ENCODE measurements at places on chromosomes 2 and 18. TPM values are rescaled to one million over a fixed set of nuclear protein-coding genes. Genes with fewer than 3 reads are reported as not detected.
A peak's percentile ranks its signal among the peaks of the same experiment; 100 is the strongest.

DNA sequence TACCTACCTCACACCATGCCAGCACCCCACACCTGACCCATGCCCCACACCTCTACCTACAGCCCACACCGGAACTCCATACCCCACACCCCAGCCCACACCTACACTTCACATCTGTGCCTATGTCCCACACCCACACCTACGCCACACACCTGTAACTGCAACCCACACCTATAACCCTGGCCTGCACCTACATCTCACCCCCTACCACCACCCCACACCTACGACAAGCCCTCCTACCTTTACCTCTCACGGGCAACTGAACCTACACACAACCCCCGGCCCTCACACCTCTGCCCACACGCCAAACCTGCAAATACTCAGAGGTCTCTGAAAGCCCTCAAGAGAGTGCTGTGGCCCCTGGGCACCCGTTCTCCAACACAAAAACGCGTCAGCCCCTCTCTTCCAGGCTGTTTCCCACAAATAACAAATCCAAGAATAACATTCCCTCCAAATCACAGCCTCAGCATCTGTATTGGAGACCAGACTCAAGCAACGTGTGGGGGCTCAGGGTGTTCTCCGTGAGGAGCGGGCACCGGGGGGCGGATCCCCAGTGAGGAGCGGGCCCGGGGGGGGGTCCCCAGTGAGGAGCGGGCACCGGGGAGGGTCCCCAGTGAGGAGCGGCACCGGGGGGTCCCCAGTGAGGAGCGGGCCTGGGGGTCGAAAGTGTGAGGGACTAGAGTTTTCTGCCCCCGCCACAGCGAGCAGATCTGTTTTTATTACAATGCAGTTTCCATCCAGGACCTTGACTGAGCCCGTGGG, 33.4 kb downstream of the SLC66A2 start:
- DNase-seq: no peak

The PDE6D gene
- polyA plus RNA-seq: 19.4 TPM

- no peak for DNase-seq
Observed at GRCh38 chr2:204015118-204015843, 78.7 kb downstream of the ICOS start.

GRCh38 chr2:219387306-219388120, at the start of gene DNPEP:
Gene DNPEP (minus strand): TSS chr2:219387912. CDS start chr2:219387794, 118 bp downstream.
- DNase-seq: peak; percentile 90

DNA sequence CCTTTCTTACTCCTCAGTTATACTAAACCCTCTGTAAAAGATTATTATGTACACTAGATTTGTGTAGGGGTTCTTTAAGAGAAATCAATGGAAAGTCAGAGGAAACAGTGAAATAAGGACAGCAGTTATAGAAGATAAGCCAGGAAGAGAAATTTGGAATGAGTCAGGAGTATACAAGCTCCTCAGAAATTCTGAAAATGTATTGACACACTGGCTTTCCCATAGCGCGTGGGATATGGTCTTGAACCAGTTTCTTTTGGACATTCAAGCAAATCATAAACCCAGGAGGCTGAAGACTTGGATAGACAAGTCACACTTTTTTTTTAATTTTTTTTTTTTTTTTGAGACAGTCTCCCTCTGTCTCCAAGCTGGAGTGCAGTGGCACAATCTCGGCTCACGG, 316.1 kb upstream of the MMADHC start:
- no peak for DNase-seq

- no peak for DNase-seq
Observed at GRCh38 chr2:66596256-66596655, 161.3 kb downstream of the MEIS1 start.

The EIF2AK2 gene
- 28.9 TPM for polyA plus RNA-seq

- DNase-seq: no peak
Observed at GRCh38 chr2:26847307-26847654, 651 bp upstream of the DPYSL5 start.

The NTSR2 gene
- not detected for polyA plus RNA-seq

GRCh38 chr2:198715302-198715835, 742.4 kb downstream of the SATB2 start:
- DNase-seq: no peak

GRCh38 chr18:34801774-34802173, 91.7 kb downstream of the DTNA start:
- no peak for DNase-seq

The DYTN gene
- polyA plus RNA-seq: not detected

DNA sequence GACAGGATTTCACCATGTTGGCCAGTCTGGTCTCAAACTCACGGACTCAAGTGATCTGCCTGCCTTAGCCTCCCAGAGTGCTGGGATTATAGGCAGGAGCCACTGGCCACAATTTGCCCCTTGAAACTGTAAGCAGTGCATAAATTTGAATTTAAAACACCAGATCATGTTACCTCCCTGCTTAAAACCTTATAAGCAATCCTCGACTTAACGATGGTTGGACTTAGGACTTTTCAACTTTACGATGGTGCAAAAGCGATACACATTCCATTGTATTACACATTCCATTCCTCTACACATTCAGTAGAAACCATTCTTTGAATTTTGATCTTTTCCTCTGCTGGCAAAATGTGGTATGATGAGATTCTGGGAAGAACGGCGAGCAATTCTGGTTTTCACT, 23.2 kb upstream of the EFR3B start:
- no peak for DNase-seq

DNA sequence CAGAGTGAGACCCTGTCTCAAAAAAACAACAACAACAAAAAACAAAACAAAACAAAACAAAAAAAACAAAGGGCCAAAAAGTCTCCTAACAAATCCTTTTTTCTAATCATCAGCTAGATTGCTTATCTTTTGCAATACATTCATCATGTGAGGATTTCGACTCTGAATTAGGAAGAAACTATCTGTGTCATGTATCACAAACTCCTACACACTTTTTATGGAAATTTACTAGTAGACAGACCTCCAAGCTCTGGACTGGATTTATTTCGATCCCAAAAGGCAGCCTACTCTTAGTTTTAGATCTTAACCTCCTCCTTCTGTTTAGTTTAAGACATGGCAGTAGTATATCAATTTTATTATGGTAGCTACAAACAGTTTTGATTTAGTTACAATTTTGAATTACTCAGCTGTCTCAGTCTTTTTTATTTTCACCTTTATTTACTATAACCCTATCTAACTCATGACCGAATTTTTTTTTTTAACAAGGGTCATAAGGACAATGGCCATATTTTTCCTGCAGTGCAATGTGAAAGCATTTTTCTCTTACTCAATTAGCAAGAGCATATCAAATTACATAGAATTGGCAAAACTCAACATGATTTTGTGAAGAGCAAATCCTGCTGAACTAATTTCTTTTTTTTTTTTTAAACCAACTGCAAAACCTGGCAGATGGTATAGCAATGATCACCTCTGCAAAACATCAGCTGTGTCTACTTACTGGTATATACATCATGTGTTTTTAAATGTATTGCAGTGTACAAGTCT, 10.7 kb upstream of the CCDC88A start:
- no peak for DNase-seq

- no peak for DNase-seq
Observed at GRCh38 chr2:63591566-63592175, 2.9 kb downstream of the MDH1 start.

DNA sequence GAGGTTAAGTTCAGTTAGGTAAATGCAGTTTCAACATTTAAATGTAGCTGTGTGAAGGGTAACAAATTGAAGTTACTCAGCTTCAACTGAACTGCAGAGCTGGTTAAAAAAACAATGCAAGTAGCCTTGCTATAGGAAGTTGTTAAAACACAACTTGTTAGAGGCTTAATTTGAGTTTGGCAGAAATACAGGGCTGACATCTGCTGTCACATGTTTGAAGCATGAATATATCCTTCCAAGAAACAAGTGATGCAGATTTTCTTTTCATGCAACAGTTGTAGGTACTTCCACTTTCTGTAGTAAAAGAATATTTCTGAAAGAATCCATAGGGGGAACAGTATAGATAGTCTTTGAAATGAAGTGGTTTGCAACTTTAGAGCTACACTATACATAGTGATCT, 208.7 kb upstream of the RASGRP3 start:
- peak; percentile 61 for DNase-seq

The HRH4 gene
- polyA plus RNA-seq: not detected

GRCh38 chr2:49845021-49845420, 690.7 kb upstream of the FSHR start:
- DNase-seq: peak; percentile 20

DNA sequence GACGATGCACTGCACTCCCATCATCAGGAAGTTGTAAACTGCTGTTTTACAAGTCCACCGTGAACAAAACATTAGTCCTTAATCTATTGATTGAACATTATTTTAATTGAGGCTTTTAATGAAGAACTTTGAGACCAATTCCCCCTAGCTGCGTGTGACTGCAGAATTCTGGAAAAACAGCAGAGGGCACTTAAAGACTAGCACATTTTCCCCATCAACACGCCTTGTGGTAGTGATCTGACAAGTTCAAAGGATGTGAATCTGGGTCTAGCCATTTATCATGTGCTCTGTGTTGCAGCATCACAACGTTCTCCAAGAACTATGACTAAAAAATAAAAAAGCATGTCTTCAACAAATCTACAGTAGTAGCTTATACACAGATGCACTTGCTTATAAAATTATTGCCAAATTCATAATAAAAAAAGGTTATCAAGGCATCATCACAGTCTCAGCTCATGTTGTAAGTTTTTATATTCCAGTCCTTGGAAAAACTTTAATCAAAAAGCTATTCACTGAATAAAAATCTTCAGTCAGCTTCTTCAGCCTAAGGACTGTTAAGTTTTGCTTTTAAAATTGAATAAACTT, 35.8 kb downstream of the SKOR2 start:
- DNase-seq: peak; percentile 35

GRCh38 chr2:73984922-73985307, 205 bp downstream of the TET3 start:
- DNase-seq: no peak

GRCh38 chr2:203873461-203873860, 5.9 kb downstream of the CTLA4 start:
- no peak for DNase-seq

DNA sequence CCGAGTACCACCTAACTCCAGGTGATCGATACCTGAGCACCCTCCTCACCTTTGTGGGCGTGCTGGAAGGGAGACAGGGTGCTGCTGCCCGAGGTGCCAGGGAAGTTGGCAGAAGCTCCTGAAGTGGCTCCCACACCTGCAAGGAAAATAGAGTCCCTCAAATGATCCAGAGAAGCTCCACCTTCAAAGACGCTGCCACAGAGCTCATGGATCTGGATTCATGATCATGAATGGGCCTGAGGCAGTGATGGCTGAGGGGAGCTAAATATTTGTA, 76.5 kb downstream of the EDAR start:
- DNase-seq: no peak

DNA sequence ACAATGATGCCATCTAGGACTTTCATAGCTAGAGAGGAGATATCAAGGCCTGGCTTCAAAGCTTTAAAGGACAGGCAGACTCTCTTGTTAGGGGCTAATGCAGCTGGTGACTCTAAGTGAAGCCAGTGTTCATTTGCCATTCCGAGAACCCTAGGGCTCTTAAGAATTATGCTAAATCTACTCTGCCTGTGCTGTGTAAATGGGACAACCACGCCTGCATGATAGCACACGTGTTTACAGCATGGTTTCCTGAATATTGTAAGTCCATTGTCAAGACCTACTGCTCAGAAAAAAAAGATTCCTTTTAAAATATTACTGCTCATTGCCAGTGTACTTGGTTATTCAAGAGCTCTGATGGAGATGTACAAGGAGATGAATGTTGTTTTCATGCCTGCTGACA, 188.4 kb downstream of the SEPTIN10 start:
- no peak for DNase-seq

The REG3G gene
- not detected for polyA plus RNA-seq

The CD8B2 gene
- polyA plus RNA-seq: not detected

DNA sequence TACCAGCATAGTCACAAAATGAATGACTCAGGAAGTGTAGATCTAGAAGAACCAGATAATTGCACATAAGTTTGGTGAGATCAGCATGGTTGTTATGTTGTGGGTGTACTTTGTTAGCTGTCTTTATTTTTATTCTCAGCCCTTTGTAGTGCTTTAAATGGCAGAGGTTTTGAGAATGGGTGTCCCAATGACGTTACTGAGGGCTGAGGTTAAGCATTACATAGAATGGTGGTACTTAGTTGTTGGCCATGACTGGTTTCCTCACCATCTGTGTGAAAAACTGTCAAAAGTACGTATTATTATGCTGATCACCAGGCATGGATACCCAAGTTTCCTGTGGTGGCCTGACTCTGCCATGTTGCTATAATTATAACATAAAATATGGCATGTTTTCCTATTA, 165.8 kb downstream of the UBE2E3 start:
- DNase-seq: no peak

DNA sequence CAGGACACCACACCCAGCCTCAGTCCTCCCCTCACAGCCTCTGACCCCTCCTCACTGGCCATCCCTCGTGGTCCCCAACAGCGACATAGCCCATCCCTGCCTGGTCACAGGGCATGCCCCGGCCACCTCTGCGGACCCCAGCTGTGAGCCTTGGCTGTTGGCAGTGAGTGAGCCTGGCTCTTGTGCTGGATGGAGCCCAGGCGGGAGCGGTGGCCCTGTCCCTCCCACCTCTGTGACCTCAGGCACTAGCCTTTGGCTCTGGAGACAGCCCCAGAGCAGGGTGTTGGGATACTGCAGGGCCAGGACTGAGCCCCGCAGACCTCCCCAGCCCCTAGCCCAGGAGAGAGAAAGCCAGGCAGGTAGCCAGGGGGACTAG, 7.9 kb downstream of the DES start:
- no peak for DNase-seq

DNA sequence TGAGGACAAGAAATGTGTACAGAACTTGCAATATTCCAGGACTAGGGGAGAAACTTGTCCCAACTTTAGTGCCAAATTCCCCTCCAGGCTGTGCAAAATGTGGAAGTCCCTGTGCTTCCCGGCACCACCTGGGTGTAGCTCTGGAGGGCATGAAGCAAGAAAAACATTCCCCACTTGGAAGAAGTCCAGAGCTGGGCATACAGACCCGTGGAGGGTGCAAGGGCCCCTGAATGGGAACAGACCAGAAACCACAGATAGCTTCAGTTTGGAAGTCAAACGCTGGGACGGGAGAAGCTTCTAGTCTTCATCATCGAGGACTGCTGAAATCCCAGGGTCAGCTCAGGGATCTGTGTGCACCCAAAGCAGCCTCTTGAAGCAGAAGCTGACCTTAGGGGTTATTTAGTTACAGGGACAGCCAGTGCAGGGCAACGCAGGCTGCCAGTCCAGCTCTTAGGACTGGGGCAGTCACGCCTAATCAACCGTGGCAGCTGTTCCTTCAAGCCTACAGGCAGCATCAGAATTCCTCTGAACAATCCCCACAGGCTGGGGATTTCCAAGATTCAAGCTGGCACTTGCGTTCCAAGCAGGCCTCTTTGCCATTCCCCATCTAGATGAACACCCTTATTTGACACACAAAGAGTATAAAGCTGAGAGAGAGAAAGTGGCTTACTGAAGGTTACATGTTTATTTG, 269.4 kb downstream of the LOXHD1 start:
- DNase-seq: no peak

GRCh38 chr2:181859123-181859522, 32.4 kb upstream of the ITPRID2 start:
- DNase-seq: no peak

The LYG1 gene
- polyA plus RNA-seq: 3.1 TPM

GRCh38 chr2:173239644-173240043, 115.0 kb upstream of the CDCA7 start:
- DNase-seq: no peak
